ENCODE measurements at places on chromosomes 3 and 15. TPM values are rescaled to one million over a fixed set of nuclear protein-coding genes. Genes with fewer than 3 reads are reported as not detected.

The RHCG gene
- total RNA-seq: not detected

The A4GNT gene
- total RNA-seq: not detected

The PP2D1 gene
- not detected for total RNA-seq

The MESP2 gene
- total RNA-seq: not detected

The SCG3 gene
- total RNA-seq: not detected

The SIDT1 gene
- total RNA-seq: 51.9 TPM

The DOCK3 gene
- 4.1 TPM for total RNA-seq

Data from activated CD8-positive, alpha-beta memory T cell treated with anti-CD3 and anti-CD28 coated beads, Interleukin-2, amount 10 ng/mL, durations not matched to agents 7 days and 5 days (primary cell).